H1 (cell line): ENCODE measurements at places on chromosomes 5 and 9.

- DNase-seq, result no peak
Measured at GRCh38 chr9:126533926-126534310, 79.8 kb upstream of the LMX1B start.

DNA sequence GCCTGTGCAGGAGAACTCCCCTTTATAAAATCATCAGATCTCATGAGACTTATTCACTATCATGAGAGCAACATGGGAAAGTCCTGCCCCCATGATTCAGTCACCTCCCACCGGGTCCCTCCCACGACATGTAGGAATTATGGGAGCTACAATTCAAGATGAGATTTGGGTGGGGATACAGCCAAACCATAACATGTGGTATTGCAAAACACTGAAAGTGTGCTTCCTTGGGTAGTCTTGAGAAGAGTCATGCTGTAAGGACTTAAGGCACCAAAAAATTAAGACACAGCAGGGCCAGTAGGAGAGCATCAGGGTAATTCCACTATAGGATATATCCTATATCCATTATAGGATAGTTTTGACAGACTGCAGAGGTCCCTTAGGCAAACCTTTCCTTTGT, 29.4 kb upstream of the GDNF start:
- DNase-seq, result no peak

- no peak for DNase-seq
Measured at GRCh38 chr9:98977246-98977714, 33.6 kb downstream of the COL15A1 start.

DNA sequence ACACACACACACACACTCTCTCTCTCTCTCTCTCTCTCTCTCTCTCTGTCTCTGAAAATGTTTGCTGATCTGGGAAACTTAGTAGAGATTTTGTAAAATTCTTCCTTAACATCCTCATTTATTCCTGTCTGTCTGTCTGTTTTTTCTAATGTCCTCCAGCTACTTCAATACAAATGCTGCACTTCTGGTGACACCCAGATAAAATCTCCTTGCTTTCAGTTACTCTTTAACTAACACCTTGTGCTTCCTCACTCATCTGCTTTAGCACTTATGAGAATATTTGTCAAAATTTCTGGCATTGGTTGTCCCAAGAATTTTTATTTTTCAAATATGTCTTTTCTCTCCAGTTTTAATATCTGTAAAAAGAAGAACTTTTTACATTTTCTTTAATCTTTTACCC, 35.0 kb upstream of the ARRDC3 start:
- DNase-seq, result no peak

GRCh38 chr5:4036861-4037260, 441.2 kb downstream of the IRX1 start:
- DNase-seq, result no peak

GRCh38 chr5:114953565-114953964, 216.1 kb downstream of the TRIM36 start:
- DNase-seq, result no peak

- DNase-seq, result no peak
Measured at GRCh38 chr5:150653145-150653761, 7.8 kb upstream of the MYOZ3 start.

- DNase-seq, result no peak
Measured at GRCh38 chr9:105332471-105332870, 88.0 kb downstream of the SLC44A1 start.

DNA sequence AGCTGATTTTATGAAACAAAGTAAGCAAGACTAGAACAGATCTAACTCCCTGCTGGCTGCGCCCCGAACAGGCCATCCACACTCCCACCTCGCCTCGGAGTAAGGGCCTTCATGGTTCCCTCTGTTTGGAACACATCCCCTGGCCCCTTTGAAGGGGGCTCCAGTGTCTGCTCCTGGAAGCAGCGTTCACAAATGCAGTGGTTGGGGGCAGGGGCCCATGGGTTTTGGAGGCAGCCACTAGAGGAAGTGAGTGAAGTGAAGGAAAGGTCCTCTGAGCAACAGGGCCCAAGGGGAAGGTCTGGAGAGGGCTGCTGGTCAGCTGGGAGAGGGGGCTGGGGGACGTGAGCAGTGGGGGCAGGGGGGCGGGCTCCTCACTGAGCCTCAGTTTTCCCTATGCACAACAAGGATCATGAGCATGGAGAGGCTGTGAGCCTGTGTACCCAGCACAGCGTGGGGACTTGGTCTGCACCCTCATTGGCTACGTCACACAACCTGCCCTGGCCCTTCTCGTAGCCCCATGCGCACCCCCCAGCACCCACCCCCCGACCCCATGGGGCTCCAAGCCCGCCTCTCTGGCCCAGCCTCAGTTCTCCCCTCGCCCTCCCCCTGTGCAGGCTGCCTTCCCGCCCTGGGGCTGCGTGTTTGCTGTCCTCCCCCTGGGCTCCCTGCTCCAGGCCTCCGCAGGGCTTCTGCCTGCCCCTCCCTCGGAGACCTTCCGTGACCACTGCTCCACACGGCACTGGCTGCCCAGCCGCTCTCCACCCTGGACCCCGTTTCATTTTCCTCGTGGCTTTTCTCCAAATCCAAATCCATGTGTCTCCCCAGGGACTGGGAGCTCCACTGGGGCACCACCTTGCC, 39.5 kb downstream of the RASGEF1C start:
- DNase-seq, result no peak

- DNase-seq, result no peak
Measured at GRCh38 chr5:65986050-65986451, 59.7 kb downstream of the ERBIN start.

GRCh38 chr5:68953231-68953874, 140.5 kb upstream of the SLC30A5 start:
- no peak for DNase-seq

DNA sequence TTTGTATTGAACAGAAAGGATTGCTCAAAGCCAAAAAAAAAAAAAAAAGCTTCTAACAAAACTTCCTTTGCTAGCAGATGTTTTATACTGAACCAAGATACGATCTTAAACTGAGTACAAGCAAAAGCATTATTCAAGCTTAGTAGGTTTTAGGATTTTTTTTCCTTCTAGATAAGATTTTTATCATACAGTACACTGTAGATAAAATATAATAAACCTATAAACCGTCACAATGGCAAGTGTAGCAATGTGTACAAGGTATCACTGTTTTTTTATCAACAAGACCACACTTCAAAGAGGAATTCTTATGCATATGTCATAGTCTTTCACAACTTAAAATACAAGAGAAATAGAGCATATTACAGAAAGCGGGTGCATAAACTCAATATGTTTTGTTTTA, 56.5 kb upstream of the TRPM3 start:
- DNase-seq, result no peak

DNA sequence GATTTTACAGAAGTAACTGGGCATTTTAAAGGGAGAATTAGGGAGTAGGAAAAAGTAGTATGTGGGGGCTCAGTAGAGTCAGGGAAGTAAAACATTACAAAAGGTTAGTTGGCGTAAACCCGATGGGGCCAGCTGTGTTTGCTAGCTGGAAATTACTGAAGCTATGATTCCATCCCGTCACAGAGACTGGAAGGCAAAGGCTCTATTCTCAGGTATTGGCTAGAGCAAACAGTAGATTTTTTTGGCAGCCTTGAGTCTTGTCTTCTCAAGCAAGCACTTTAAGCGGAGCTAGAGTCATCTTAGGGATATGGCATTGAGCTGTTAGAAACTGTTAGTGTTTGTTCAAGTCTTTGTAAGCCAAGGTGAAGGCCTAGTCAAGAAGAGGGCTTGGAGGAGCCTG, 121.5 kb downstream of the PAM start:
- no peak for DNase-seq

DNA sequence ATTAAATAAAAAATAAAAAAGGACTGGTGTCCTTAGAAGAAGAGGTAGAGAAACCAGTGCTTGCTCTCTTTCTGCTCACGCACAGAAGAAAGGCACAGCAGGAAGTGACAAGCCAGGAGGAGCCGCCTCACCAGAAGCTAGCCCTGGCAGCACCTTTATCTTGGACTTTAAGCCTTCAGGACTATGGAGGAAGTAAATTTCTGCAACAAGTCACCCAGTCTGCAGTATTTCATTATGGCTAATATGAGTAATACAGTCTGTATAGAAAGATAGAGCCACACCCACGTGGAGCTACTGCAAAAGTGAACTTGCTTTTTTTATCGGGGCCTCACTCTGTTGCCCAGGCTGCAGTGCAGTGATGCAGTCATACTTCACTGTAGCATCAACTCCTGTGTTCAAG, 68.4 kb downstream of the PDZD2 start:
- DNase-seq, result no peak

DNA sequence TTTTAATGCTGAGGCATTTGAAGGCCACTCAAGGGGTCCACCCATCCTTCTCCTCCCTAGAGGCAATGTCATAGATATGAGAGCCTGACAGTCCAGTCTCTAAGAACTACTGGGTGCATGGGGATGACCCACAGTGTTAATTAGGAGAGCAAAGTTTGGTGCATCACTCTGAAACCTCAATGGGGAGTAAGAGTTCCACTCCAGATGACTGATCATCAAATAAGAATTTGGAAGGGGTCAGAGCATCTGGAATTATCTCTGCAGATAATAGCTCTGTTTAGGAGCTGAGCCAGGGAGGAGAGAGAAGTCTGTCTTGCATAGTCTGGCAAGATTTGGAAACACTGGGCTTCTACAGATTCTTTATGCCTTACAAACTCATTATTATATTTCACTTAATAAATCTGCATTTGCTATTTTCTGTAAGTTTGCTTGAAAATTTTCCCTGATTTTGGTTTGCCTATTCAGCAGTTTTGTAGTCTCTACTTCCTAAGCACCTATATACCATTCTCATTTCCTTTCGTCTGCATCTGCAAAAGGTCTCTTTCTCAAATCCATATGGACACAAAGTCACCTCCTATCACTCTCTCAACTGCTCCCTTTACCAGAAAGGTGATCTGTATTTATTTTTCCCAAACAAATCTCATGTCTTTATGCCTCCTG, 27.7 kb downstream of the FGF10 start:
- no peak for DNase-seq

DNA sequence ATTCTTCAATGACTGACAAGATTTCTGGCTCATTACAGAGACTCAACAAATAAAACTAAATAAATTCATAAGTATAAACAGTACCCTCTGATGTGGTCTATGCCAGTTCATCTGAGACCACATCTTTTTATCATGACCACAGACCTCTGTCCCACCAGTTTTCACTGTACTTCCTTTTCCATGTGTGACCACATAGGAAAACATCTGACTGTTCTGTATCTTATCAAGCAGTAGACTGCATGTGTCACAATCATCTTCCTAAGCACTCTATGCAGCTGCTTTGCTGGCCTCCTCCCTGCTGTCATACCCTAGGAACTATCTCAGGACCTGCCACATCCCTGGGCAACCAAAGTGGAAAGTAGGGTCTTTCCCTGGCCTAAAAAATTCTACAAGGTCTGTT, 205.0 kb upstream of the ZNF462 start:
- DNase-seq, result no peak

DNA sequence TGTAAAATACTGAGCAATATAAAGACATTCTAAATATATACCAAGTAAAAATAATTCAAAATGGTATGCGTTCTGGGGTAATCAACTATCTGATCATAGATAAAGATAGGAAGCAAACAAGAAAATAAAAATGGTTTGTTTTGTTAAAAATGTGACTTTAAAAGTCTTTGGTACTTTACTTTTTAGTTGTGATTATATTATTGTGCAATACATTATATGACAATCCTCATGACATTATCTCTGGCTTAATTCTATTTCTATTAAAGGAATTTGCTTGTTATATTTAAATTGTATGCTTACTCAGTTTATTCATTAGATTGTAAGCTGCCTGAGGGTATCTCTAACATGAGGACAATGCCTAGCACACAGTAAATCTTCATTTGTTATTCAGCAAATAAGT, 477.9 kb downstream of the TMEM38B start:
- DNase-seq, result no peak

- DNase-seq, result no peak
Measured at GRCh38 chr5:141778206-141778605, 96.2 kb upstream of the ARAP3 start.

DNA sequence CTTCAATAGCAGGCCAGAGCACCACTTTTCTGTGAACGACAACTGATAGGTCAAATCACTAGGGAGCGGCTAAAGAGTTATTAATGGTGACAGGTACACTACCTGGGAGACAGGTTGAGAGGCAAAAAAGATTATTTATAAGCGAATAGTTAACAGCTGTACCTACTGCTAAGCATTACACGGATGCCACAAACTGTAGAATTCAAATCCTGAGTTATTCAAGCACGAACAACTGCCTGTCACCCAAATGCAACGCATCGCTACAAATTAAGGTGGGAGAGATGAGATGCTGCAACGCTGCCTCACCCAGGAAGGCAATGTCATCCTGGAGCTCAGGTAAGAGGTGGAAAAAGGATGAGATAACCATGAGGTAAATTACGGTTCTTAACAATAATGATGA, 342.9 kb downstream of the BNC2 start:
- no peak for DNase-seq

GRCh38 chr5:115641948-115642347, 16.1 kb upstream of the TMED7 start:
- no peak for DNase-seq

DNA sequence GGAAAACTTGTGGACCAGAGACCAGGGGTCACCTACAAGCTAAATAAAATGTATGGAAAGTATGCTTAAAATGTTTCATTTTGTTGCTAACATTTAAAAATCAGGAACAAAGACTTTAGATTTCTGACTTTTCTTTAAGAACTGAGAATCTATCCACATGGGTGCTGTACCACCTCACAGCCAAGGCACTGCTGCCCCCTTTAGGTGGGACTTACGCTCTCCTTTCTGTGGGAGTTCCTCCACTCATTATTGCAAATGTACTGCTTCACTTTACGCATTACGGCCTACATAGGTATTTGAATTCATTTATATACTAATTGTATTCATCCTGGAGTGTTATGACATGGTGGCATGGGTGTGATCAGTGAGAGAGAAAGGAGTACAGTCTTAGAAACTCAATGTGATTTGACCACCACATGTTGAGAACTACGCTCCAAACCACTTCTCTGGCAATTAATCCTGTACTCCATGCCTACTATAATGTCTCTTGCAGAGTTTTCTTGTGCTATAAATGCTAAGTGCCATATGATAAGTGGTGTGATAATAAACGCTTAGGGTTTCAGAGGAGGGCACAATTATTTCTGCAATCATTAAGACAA, 24.7 kb upstream of the CETN3 start:
- peak; percentile 21 for DNase-seq

- DNase-seq, result no peak
Measured at GRCh38 chr5:91038180-91038808, 344.8 kb downstream of the ARRDC3 start.

GRCh38 chr9:91949392-91949945, 559 bp downstream of the ROR2 start:
- no peak for DNase-seq

GRCh38 chr9:123346026-123346425, 10.0 kb upstream of the CRB2 start:
- no peak for DNase-seq
